ENCODE measurements at places on chromosomes 11 and 22. TPM values are rescaled to one million over a fixed set of nuclear protein-coding genes. Genes with fewer than 3 reads are reported as not detected.

The FGF3 gene
- not detected for total RNA-seq

The OOSP2 gene
- not detected for total RNA-seq

The TMEM191B gene
- 0.65 TPM for total RNA-seq

The OR51E1 gene
- total RNA-seq: not detected

The HBD gene
- total RNA-seq: not detected

The TMEM45B gene
- total RNA-seq: not detected

Measured in smooth muscle cell of bladder (primary cell).